ENCODE measurements at places on chromosomes 2 and 18.

GRCh38 chr2:196330645-196331044, 159.3 kb upstream of the STK17B start:
- DNase-seq: no peak

GRCh38 chr2:12856934-12857601, 140.3 kb downstream of the TRIB2 start:
- DNase-seq: peak; percentile 88

DNA sequence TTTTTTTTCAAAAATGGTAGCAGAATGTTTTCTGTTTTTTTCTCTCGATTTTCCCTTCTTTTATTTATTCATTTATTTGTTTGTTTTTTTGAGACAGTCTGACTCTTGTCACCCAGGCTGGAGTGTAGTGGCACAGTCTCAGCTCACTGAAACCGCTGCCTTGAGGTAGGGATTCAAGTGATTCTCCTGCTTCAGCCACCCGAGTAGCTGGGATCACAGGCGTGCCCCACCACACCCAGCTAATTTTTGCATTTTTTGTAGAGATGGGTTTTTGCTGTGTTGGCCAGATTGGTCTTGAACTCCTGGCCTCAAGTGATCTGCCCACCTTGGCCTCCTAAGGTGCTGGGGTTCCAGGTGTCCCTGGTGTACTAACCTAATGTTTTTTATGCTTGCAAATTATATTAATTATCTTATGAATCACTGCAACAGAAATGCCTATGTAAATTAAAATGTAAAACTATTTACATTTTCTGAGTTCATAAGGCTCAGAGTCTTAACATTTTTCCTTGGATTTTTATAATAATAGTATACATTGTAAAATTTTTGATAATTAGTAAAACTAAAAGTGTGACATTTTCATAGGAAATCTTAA, 19.2 kb downstream of the MTA3 start:
- no peak for DNase-seq

GRCh38 chr2:45812011-45812500, 160.6 kb downstream of the PRKCE start:
- DNase-seq: peak; percentile 80

GRCh38 chr2:43542285-43542933, 53.4 kb downstream of the THADA start:
- DNase-seq: peak; percentile 67

GRCh38 chr2:5507367-5507766, 184.8 kb upstream of the SOX11 start:
- no peak for DNase-seq

DNA sequence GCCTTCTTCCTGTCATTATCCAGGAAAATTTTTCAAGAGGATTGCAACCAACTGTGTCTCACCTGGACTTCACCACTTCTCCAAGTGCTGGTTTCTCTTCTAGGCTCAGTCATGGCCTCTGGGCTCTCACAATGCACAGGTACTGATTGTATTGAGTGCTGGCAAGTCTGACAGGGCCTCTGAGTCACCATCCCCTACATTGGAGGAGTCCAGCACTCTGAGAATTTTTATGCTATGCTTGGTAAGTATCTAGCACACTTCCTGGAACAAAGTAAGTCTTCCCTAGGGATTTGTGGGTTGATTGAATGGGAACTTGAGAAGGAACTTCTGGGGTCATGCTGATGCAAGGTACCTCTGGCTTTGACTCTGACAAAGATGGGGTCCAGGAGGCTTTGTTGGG, 147.2 kb upstream of the CELF4 start:
- DNase-seq: no peak

GRCh38 chr2:28747714-28748113, 3.9 kb upstream of the PPP1CB start:
- DNase-seq: no peak

GRCh38 chr2:130891966-130892365, 55.3 kb downstream of the ARHGEF4 start:
- DNase-seq: no peak

- no peak for DNase-seq
Measured at GRCh38 chr2:177826897-177827296, 245.7 kb downstream of the PDE11A start.

DNA sequence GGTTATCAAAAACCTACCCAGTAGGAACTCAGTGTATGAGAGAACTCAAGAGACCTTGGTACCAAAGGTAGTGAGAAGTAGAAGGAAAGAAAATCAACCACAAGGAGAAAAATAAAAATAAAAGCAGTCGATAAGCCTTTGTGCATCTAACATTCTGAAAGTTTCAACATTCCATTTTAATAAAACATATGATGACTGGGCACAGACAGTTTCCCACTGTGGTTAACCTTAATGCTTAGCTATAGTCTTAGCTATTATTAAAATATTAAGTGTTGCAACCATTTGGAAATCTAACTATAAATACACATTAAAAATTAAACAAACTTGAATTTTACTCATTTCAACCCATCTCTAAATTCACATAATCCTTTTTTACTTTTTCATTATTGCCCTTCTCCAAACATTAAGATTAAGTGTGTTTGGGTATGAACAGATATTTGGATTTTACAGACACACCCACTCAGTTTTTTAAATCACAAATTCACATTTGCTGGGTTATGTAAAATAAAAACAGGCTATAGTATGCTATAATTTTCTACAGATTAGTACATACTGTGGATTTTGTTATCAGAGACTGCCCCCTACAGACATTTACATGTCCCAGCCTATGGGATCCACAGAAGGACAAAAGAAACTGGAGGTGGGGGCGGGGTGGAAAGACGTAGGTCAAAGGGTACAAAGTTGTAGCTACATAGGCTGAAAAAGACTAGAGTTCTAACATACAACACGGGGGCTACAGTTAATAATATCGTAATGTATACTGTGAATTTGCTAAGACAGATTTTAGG, 32.8 kb downstream of the SRBD1 start:
- DNase-seq: peak; percentile 50

- DNase-seq: peak; percentile 45
Measured at GRCh38 chr18:13823707-13824395, at the start of gene MC5R. Gene MC5R, plus strand, starts transcription at chr18:13824149. Its CDS starts 1,617 bp downstream, at chr18:13825766.

DNA sequence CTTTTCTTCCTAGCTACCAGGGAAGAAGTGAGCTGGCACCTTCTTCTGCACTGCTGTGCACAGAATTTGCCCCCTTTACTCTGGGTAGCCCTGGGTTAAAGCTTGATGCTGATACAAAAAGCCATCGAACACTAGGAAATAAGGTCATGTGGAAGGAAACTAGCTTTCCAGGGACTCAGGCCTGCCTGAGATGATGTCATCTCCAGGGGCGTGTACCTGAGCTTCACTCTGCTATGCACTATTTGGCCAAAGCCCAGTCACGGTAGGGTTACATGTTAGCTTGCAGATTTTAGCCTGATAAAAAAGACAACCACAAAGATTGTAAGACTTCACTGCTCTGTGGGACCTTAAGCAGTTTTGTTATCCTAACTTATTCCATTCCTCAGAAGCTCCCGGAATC, 20.4 kb downstream of the EDAR start:
- DNase-seq: no peak

DNA sequence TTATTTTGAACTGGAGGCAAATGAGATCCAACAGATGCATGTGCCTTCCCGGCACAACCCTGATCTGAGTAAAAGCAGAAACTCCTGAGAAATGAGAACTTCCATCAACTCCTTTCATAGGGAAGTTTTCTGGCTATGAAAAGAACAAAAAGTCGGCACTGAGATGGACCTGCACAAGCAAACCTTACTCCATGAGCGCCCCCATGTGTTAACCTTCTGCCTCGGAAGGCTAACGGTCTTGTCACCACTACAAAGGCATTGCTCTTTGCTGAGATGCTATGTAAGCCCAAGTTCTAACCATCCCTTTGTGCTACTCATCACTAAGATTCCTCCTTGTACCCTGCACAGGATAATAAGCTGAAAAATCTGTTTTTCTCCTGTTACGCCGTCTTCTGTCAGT, 57.3 kb upstream of the SULT1C3 start:
- DNase-seq: peak; percentile 62

DNA sequence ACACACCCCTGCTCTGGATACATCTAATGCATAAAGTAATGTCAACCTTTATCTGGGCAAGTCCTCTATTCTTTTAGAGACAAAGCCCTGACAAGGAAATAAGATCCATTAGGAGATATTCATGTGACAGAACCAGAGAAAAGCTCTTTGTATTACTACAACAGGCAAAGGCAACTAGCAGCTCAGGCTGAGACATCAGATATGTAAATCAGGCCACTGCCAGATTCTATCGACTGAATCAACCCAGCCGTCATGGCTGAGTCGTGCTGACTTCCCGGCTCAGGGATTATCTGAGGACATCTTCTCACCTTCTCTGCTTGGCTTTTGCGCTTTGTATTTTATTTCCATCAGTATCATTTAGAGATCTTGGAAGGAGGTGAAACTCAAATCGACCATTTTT, 294.5 kb downstream of the PLCL1 start:
- peak; percentile 26 for DNase-seq

- no peak for DNase-seq
Measured at GRCh38 chr18:63679820-63680606, 18.3 kb upstream of the SERPINB3 start.
